ENCODE measurements at places on chromosomes 3 and 15.

GRCh38 chr3:124741027-124741426 is 10.8 kb downstream of the UMPS start:
- DNase-seq, result no peak

DNA sequence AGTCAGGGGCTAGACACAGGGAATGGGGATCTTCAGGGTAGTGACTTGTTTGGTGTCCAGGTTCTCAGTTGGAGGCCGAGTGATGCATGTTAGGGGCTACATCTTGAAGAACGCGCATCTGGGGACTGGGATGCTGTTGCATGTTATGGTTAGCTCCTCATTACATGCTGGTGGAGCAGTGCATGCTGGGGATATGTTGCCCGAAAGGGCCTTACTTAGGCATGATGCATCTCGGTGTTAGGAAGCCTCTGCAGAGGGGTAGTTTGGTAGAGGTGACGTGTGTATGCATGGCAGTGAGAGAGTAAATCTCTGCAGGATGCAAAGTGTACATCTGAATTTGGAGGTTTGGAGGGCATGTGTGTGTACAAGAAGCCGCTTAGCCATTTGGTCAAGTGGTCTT is 2.4 kb downstream of the EIF4G1 start:
- DNase-seq, result no peak

DNA sequence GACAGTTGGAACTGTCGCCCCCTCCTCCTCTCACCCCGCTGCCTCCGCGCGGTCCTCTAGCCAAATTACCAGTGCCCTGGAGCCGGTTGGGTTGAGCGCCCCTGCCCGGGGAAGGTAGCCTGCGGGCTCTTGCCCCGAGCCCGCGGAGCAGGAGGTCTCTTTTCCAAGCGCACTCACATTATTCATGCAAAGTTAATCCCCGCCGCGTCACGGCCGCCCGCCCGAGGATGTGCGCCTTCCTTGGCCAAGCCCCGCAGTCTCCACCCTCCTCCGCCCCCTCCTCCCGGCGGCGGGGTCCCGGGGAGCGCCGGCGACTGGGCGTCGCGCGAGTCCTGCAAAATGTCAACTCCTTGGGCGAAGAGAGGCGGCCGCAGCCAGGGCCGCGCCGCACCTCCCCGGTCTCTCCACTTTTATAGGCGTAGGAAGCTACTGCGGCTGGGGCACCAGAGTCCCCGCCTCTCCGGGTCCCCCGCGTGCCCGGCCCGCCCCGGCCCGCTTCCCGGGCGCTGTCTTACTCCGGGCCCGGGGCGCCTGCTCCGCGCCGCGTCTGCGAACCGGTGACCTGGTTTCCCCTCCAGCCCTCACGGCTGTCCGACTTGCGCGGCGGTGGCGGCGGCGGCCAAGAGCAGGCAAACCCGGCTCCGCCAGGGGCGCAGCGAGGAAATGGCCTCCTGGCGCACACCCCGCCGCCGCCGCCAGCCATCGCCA is at the start of gene THRB:
THRB (minus strand) TSS at position 233 of the 708 bp plus-strand sequence.
- peak; percentile 67 for DNase-seq

- no peak for DNase-seq
Measured at GRCh38 chr3:104526901-104527401, 839.8 kb upstream of the ALCAM start.

DNA sequence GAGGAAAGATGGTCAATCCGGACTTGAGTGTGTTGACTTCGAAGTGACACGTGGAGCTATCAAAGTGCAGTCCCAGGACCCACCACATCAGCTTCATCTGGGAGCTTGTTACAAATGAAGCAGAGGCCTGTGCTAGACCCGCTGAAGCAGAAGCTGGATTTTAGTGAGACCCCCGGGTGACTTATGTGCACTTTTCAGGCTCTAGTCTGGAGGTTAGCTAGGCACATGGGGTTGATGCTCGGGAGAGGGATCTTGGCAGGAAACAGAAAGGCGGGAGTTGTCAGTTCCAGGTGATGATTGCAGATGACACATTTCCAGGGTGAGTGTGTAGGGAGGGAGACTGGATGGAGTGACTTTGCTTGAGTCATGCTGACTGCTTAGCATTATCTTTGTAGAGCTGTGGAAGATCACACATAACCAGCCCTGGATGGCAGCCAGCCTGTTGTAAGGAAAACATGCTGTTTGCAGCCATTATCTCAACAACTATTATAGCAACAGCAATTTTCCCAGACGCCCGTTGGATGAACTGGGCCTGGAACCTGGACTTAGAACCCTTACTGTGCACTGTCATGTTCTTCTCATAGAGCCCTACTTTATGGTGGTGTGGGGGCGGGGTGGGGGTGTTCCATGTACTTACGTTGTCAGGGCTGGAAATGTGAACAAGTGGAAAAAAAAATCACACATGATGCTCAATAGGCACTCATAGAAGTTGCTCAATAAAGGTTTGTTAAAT is 122.4 kb downstream of the THSD4 start:
- DNase-seq, result no peak

GRCh38 chr3:127587876-127588275 is 2.7 kb downstream of the TPRA1 start:
- no peak for DNase-seq

DNA sequence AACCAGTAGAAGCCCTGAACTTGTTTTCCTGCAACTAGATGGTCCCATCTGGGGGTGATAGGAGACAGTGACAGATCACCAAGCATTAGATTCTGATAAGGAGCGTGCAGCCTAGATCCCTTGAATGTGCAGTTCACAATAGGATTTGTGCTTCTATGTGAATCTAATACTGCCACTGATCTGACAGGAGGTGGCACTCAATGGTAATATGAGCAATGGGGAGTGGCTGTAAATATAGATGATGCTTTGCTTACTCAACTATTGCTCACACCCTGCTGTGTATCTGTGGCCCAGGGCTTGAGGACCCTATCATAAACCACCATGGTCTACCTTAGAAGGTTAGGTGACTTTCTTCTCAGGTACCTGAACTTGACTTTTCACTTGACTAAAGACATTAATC is 417.1 kb upstream of the ARHGEF26 start:
- DNase-seq, result no peak

- no peak for DNase-seq
Measured at GRCh38 chr3:64888840-64889392, 201.1 kb upstream of the ADAMTS9 start.

GRCh38 chr3:13605555-13605954 is 56.6 kb downstream of the FBLN2 start:
- DNase-seq, result no peak

GRCh38 chr3:117798687-117799386 is 1089.3 kb downstream of the TUSC7 start:
- peak; percentile 53 for DNase-seq
